Hematopoietic multipotent progenitor cell treated with erythropoietin and hydrocortisone succinate and interleukin-3 and kit ligand, for 8 days (in vitro differentiated cells): ENCODE measurements at places on chromosomes 3 and 15.

GRCh38 chr15:31511707-31512310 lies 185.2 kb downstream of the KLF13 start:
- no peak for DNase-seq

DNA sequence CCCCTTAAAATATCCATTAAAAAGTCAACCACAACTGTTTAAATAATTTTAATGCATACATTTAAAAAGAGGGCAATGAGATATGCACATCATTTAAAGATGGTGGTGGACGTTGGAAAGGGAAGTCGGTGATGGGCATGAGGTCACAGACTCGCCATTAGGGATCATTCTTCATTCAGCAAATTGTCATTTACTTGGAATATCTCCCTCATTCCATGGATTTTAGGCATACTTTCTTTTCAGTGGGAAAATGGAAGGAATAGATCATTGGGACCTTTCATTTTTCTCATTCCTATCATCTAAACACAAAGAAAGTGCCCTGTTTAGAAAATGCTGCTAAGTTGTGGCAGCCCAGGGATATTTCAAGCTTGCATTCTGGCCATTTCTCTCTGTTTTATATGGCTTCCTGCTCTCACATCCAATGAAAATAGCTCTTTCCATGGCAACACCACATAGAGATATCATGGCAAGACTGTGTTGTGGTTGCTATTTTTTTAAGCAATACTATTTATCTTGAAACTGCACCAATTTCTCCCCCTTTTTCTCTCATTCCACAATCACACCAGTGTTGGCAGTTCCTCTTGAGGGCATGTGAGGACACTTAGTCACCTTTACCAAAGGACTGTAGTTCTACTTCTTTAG lies 40.7 kb upstream of the LMCD1 start:
- DNase-seq = no peak

DNA sequence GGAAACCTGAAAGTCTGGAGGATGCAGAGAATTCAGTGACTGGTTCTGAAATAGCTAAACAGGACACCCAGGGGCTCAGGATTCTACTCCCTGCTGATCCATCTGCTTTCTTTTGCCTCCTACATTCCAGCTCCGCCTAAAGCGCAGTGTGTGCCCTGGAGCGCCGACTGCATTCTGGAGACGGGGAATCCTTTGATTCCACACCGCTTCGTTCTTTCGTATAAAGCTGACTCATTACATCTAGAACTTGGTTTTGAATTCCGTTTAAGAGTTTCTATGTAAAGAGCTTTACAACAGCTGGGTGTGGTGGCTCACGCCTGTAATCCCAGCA lies 61.8 kb downstream of the SENP2 start:
- no peak for DNase-seq

- no peak for DNase-seq
These were observed 723.9 kb upstream of the ALCAM start for GRCh38 chr3:104642827-104643226.
